Amniotic stem cell (primary cell): ENCODE measurements at places on chromosomes 6 and 20.

- DNase-seq, result peak; percentile 93
Observed at GRCh38 chr6:162964488-162965140, 236.8 kb downstream of the PACRG start.

- DNase-seq, result no peak
Observed at GRCh38 chr6:10465629-10466499, 51.0 kb upstream of the TFAP2A start.

- DNase-seq, result no peak
Observed at GRCh38 chr20:45163083-45163803, 11.5 kb upstream of the PI3 start.

DNA sequence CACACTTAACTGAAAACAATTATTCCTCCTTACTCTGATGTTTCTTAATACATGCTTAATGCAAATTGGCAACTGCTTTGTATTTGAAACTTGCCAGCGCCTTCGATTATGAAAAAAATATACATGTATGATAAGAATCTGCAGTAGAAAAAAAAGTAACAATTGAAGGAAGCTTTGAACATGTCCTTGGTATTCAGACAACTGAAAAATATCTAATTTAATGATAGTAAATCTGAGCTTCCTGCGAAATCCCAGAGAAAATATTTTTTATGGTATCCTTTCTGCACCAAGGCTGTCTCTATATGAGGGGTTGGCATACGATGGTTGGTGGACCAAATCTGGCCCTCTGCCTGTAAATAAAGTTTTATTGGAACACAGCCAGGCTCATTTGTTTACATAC is 186.2 kb downstream of the HDGFL1 start:
- DNase-seq, result no peak

DNA sequence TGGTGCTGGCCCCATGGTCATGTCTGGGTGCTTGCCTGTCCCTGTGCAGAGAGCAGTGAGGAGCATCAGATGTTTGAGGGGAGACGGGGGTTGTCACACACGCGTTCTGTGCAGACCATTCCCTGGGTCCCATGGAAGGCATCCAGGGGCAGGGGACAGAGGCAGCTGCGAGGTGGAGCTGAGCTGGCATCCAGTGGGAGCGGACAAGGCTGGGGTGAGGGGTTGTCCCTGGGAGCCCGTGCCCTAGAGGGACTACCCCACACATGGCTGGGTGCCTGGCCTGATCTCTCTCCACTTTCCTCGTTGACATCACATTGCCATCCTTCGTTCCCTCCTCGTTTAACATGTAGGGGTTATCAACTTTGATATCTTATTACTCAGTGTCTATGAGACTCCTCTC is 331.3 kb downstream of the CDH4 start:
- no peak for DNase-seq
